Placental pericyte (primary cell): ENCODE measurements at places on chromosomes 6 and 20. TPM values are rescaled to one million over a fixed set of nuclear protein-coding genes. Genes with fewer than 3 reads are reported as not detected.

Gene FAM217A
- not detected in 2 replicates for total RNA-seq

Gene DNMT3B
- total RNA-seq = 2.2 and 5.2 TPM in 2 replicates

Gene KHDC1
- 3.3 and 4.4 TPM in 2 replicates for total RNA-seq

Gene PBOV1
- total RNA-seq = not detected in 2 replicates

Gene OR11A1
- not detected in 2 replicates for total RNA-seq

Gene FOXO3
- 46.5 and 52.1 TPM in 2 replicates for total RNA-seq

Gene PREX1
- total RNA-seq = 3.3 and 30.4 TPM in 2 replicates

Gene CEP162
- 4.7 and 5.5 TPM in 2 replicates for total RNA-seq

Gene RCAN2
- 0.88 and 2.7 TPM in 2 replicates for total RNA-seq

Gene LY6G5C
- 0.66 and 2.7 TPM in 2 replicates for total RNA-seq

Gene GRIK2
- 0.44 and 10.6 TPM in 2 replicates for total RNA-seq

Gene BTNL2
- not detected in 2 replicates for total RNA-seq

Gene HTR1B
- total RNA-seq = 0.66 and 21.5 TPM in 2 replicates

Gene SIRPB1
- total RNA-seq = 1.4 and 2.2 TPM in 2 replicates

Gene CGAS
- 10.9 and 20.0 TPM in 2 replicates for total RNA-seq

Gene WDR46
- total RNA-seq = 76.8 and 93.1 TPM in 2 replicates

Gene SPDEF
- not detected in 2 replicates for total RNA-seq

Gene GPLD1
- 0.14 and 0.22 TPM in 2 replicates for total RNA-seq
